ENCODE measurements at places on chromosomes 1 and 21. TPM values are rescaled to one million over a fixed set of nuclear protein-coding genes. Genes with fewer than 3 reads are reported as not detected.
A peak's percentile ranks its signal among the peaks of the same experiment; 100 is the strongest.

DNA sequence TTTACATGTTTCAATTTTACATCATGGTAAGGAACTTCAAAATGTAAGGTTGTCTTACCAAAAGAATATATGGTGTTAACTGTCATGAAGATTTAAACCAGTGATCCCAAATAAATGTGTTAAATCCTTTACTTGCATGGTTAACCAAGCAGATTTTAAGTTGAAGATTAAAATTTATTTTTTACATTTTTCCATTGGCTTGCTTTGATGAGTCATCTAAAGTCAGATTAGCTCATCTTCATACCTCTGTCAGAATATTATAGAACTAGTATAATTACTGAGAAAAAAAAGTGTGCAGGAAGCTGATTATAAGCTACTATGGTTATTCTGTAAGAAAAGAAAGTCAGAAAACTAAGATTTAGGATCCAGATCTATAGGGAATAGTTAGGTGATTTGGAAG, 95.3 kb upstream of the DPH5 start:
- no peak for DNase-seq
- no peak overlapping the region for H3K27ac ChIP-seq
- no peak overlapping the region for H3K4me3 ChIP-seq
- no peaks in the 10 kb centered on the region for H3K36me3 ChIP-seq
- no peaks in the 10 kb centered on the region for H3K4me1 ChIP-seq

DNA sequence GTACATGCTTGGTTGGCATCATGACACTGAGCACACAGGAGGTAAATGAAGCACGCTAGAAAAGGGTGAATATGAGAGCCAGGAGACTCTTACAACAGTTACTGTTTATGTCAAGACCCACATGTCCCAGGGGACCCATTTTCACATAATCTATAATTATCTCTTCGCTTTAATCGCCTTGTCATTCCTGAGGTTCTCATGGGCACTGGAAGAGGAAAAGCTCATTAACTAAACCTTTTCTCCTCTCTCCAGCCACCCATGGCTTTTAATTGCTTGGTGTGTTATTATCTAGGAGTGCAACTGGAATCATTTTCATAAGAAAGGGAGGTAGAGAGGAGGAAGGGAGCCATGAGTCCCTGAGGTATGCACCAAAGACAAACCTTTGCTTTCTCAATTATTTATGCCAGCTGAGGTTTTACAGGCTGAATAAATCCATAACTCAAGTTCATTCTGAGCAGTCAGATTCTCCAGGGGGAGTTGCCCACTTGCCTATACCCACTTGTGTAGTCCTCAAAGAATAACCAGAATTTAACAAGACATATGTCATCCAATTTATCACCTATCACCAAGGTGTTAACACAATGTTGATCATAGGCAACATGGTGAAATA, 77.4 kb downstream of the ACBD6 start:
- no peaks in the 10 kb centered on the region for H3K36me3 ChIP-seq
- no peaks in the 10 kb centered on the region for H3K27me3 ChIP-seq
- no peaks in the 10 kb centered on the region for H3K4me1 ChIP-seq
- no peak overlapping the region for H3K4me3 ChIP-seq

The DCST1 gene
- 2.7 TPM for total RNA-seq

- peak overlapping the region; percentile 73 for H3K27ac ChIP-seq
- no peaks in the 10 kb centered on the region for H3K4me1 ChIP-seq
- no peak overlapping the region for H3K4me3 ChIP-seq
- H3K36me3 ChIP-seq, result no peaks in the 10 kb centered on the region
These were observed 775 bp upstream of the AIM2 start for GRCh38 chr1:159077120-159077961.

Data from Peyer's patch (tissue), 4 donors.